ENCODE measurements at places on chromosomes 3 and 15.
A peak's percentile ranks its signal among the peaks of the same experiment; 100 is the strongest.

DNA sequence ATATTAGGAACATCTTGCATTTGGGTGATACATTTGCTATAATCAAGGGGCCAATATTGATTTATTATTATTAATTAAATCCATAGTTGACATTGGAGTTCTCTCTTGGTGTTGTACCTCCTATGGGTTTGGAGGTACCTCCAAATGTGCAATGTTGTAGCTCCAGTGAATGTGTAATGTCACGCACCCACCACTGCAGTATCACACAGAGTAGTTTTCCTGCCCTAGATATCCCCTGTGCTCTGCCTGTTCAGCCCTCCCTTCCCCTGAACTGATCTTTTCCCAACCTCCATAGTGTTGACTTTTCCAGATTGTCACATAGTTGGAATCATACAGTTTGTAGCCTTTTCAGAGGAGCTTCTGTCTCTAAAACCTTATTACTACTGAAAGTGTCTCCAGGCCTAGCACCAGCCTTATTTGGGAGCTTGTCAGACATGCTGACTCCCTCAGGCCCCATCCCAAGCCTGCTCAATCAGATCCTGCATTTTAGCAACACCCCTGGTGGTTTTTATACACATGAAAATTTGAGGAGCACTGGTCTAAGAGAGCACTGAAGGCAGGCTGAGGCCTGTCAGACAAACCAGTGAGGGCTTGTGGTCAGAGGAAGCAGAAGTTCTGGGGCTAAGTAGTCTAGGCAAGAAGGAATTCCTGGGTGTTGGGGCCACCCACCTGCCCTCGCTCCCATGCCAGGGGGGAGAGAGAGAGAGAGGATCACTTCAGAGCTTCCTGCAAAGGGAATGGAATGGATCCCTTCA lies 73.4 kb downstream of the SLC6A11 start:
- no peak for DNase-seq

GRCh38 chr3:192805711-192806110 lies 78.4 kb upstream of the FGF12 start:
- no peak for DNase-seq

DNA sequence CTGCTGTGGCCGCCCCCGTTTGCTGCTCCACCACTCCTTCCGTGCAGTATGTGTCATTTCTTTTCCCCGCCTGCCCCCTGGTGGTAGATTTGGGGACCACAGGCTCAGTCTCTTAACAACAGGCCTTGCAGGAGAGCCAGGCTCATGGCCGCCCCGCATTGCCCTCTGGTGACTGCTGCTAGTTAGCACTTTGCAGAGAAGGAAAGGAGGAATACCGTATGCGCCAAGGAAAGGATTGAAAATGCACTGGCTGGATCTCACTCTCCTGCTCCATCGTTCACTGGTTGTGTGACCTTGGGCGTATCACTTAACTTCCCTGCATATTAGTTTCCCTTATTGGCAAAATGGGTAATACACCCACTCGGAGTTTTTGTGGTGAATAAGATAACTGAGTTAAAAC lies 39.3 kb upstream of the PXYLP1 start:
- DNase-seq: peak; percentile 90

DNA sequence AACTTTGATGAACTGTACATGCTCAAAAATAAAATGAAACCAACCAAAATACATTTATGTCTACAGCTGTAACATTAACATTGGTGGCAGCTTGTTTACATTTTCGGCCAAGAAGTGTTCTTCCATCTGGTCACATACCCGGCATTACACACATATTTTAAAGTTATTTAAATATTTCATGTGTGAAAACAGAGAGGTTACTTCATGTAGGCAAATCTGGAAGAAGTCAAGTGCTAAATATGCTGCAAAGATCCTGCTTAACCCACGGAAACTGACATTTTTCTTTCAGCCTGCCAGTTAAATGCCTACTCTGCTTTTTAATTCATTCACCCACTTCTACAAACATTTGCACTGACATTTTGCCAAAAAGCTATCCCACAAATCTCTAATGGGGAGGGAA lies 69.7 kb downstream of the MB21D2 start:
- DNase-seq: no peak

GRCh38 chr3:17033516-17034168 lies 148.9 kb downstream of the PLCL2 start:
- no peak for DNase-seq

DNA sequence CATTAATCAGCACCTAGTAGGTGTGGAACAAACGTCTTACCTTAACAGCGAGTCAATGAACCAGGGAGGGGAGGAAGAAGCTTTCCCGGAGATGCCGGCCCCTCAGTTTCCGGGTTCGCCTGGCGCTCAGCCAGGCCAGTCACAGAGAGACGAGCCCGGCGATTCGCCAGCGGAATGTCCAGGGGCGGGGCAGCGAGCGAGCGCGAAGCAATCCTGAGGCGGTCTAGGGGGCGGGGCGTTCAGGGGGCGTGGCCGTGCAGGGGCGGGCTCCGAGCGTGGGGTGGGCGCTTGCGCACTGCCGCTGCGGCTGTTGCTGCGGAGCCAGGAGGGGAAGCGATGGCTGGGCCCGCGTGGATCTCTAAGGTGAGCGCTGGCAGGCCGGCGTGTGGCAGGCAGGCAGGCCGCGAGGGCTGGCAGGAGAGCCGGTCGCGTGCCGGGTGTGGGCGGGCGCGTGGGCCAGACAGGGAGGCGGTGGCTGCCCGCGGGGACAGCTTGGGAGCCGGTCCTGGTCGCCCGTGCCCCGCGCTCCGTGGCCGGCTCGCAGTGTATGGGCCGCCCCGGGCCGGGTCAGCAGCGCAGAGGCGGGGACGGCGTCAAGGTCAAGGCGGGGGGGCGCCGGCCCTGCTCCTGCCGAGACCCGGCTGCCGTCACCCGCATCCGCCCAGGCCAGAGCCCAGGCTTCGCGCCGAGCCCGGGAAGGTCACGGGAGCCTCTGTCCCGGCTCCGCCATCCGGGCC lies at the start of gene IDH3A:
Gene IDH3A (plus strand): TSS at position 295 of the 737 bp plus-strand sequence. CDS start 42 bp downstream, at position 337.
- peak; percentile 97 for DNase-seq

GRCh38 chr3:84236261-84236660 lies 722.5 kb upstream of the CADM2 start:
- DNase-seq: no peak

- no peak for DNase-seq
These were observed 47.2 kb downstream of the CADM2 start for GRCh38 chr3:85005946-85006345.

- DNase-seq: no peak
These were observed 32.1 kb upstream of the EBLN2 start for GRCh38 chr3:73029321-73029796.

DNA sequence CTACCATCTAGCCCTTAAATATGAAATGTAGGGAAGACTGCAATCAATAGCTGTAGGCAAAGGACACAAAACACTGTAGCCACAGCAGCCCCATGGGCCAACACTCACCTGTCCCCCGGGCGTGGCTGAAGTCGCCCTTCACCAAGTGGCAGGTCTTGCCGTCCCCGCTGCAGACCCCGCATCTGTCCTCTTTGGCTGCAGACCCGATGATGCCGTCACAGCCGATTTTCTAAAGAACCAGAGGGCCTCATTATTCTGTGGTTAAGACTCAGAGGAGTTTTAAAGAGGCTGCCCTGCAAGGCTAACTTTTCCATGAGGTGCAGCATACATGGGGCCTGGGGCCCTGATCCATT lies 245.6 kb downstream of the ADAMTS17 start:
- no peak for DNase-seq

DNA sequence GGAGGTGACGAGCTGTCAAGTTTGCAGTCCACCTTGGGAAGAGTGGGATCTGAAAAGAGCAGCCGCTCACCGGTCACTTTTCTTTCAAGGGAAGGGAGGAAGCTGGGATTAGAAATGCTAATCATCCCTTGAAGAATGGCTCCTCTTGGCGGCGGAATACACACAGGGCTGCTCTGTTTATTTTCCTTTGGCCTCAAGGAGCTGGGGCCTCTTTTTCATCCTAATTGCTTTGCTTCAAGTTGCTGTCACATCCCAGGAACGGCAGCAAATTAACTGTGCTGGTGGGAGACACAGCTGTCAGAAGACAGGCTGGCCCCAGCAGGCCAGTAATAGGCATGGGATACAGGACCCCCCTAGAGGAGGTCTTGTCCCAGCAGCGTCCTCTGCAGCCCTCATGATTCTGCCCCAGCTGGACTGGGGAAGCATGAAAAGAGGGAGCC lies 6.7 kb downstream of the KBTBD13 start:
- no peak for DNase-seq

- DNase-seq: no peak
These were observed 691.9 kb downstream of the NTRK3 start for GRCh38 chr15:87564681-87565080.

DNA sequence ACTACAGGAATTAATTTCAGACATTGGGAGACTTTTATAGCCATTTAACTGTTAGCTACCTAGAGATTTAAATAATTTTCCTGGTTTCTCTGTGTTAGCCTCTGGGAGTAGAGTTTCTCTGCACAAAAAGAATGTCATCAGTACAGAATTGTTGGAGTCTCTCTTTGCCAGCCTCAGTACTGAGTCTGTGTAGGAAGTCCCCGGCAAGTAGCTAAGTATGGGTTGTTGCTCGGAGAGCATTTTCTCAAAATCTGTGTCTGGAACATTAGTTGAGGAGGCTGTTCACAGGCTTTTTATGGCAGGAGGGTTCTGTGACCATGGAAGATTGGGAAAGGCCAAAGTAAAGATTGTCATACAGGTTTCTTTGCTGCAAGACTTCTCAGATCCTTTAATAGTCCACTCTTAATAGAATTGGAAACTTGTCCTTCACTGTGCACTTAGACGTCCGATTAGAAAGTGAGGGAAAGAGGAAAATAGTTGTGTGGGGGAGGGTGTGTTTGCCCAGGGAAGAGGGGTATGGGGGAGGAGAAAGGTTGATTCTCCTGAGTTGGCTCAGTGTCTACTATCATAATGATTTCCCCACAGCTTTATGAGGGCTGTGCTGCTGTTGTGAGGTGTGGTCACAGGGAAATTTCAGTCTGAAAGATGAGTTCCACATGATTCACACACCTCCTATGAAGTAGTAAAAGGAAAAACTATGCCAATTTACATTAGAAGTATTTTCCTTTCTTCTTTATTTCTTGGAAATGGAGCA lies 207.1 kb downstream of the PTPRG start:
- no peak for DNase-seq
